ENCODE measurements at places on chromosomes 3 and 15. TPM values are rescaled to one million over a fixed set of nuclear protein-coding genes. Genes with fewer than 3 reads are reported as not detected.

Gene RIOX2
- total RNA-seq: 24.2 TPM

Gene MAGI1
- not detected for total RNA-seq

Gene CPLX3
- total RNA-seq: 0.17 TPM

Gene HRG
- total RNA-seq: not detected

Gene PP2D1
- not detected for total RNA-seq

Measured in activated naive CD8-positive, alpha-beta T cell treated with anti-CD3 and anti-CD28 coated beads, Interleukin-2, amount 10 ng/mL, durations not matched to agents 7 days and 5 days (primary cell).